ENCODE measurements at places on chromosomes 3 and 15.

DNA sequence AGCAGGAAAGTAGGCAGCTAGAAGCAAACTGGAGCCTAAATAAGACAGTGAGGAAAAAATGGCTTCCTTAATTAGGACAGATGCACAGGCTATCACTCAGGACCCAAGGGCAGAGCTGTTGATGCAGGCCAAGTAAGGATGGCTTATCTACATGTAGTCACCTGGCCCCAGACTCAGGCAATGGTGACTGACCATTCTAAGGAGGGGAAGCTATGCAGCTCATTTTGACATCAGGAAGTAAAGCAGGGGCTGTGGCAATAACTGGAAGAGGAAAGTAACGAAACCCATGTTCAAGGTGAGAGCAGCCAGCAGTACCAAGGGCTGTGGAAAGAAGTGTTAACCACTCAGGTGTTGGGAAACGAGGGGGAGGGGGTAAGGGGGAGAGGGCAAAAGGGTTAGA lies 16.2 kb downstream of the ACAD11 start:
- DNase-seq = no peak

- no peak for DNase-seq
Observed at GRCh38 chr3:190614226-190615059, 100.6 kb downstream of the IL1RAP start.

DNA sequence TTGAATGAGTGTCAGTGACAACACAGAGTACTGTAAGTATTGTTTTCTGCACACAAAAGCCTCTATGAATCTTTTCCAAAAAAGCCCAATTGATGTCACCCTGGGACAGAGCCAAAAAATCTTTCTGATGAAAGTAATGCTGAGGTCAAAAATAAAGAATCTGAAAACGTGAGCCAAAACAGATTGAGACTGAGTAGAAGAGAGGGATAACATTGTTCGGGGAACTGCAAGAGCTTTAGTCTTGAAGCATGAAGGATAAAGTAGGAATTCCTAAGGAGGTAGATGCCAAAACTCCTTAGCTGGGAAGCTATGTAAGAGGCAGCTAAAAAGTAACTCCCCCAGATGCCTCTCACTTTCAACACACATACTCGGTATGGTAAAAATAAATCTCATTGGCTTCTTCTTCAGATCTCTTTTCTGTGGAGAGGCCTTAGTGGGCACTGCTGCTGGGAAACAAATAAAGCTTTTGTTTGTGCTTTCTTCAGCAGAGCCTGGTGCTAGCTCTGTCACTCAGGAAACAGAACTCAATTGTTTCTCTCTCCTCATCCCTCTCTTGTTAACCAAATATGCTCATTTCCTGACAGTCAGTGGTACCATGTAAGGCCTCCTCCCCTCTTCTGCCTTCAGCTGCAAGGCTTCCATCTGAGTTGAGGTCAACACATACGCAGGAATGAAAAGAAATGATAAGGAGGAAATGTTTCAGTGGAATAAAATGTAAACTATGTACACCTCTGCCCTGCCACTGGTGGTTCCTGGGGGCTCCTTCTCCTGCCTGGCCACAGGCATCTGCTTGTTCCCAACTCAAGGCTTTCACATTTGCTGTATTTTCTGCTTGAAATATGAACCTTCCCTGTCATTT lies 58.1 kb downstream of the CD200 start:
- no peak for DNase-seq

- DNase-seq = no peak
Observed at GRCh38 chr15:36599620-36600433, 20.4 kb downstream of the CDIN1 start.

DNA sequence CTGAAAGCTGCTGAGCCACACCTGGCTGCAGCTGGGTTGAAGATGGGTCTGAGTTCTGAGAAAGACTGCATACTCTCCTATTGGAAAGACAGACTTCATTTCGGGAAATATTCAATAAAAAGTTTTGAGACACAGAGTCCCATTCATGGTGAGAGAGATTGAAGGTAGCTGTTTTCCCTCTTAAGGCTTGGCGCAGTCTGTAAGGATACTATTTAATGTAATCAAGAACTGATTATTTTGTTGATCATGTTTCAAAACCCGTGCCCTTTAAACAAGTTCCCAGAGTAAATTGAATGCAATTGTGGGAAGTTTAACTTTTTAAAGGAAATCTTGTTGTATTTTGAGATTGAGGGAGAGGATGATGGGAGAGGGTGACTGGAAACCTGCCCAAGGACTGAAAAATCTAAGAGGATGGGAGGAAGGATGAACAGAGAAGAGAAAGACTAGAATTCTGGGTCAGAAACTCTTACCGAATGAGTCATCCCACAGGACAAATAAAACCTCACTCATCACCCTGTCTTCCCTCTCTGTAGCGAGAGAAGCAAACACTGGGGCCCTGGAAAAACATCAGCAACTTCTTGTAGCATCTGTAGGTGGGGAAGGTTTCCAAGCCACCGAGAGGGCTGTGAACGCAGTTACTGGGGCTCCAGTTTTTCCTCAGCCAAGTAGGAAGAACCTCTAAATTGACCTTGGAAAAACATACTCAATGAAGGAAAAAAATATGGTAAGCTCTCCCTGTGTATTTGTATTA lies 193.2 kb upstream of the TPRG1 start:
- no peak for DNase-seq
